ENCODE measurements at places on chromosomes 12 and 14.

DNA sequence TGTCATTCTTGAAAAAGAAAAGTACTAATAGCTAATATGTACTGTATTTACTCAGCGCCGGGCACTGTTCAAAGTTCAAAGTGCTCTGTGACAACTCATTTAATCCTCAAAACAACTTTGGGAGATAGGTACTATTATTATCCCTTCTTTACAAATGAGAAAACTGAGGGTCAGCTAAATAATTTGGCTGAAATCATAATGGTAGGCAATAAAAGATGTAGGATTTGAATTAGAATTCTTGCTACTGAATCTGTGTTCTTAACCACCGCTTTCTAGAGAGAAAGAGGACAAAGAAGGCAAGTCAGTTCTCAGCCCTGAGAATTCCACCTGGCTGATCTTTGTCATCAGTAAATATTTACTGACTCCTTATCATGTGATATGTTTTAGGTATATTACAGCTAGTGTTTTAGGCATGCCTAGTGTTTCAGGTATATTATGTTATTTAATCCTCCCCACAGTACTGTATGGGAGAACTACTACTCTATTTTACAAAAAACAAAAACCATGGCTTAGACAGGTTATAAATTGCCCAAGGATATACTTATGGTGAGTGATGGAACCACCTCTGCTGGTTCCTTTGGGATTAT, 205.7 kb upstream of the GZMB start:
- no peak for DNase-seq

DNA sequence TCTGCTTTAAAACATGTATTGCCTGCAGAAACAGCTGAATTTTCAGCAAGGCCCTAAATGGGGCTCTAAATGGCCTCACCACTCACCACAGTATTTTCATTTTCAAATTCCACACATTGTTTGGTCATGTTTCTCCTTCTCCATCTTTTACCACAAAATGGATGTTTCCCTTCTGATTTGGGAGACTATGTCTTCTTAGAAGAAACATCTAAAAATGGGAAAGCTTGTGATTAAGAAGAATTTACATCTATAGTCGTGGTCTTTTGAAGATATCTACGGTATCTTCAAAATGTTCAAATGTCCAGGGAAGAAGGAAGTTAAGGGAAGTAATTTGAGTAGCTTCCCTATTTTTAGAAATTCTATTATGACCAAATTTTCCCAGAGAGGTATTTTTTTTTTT, 20.7 kb upstream of the TUBA1C start:
- no peak for DNase-seq

DNA sequence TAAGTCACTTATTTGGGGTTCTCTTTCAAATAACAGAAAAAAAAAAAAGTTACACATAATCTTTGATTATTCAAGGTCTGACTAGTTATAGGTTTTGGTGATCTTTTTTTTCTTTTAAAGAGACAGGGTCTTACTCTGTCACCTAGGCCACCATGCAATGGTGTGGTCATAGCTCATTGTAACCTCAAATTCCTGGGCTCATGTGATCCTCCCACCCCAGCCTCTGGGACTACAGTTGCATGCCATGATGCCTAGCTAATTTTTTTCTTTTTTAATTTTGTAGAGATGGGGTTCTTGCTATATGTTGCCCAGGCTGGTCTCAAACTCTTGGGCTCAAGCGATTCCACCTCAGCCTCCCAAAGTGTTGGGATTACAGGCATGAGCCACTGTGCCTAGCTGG, 56.5 kb upstream of the CFL2 start:
- no peak for DNase-seq

- no peak for DNase-seq
These were observed 332.6 kb downstream of the GLT1D1 start for GRCh38 chr12:129185855-129186254.

GRCh38 chr12:116624516-116624915, 65.3 kb downstream of the MAP1LC3B2 start:
- no peak for DNase-seq

DNA sequence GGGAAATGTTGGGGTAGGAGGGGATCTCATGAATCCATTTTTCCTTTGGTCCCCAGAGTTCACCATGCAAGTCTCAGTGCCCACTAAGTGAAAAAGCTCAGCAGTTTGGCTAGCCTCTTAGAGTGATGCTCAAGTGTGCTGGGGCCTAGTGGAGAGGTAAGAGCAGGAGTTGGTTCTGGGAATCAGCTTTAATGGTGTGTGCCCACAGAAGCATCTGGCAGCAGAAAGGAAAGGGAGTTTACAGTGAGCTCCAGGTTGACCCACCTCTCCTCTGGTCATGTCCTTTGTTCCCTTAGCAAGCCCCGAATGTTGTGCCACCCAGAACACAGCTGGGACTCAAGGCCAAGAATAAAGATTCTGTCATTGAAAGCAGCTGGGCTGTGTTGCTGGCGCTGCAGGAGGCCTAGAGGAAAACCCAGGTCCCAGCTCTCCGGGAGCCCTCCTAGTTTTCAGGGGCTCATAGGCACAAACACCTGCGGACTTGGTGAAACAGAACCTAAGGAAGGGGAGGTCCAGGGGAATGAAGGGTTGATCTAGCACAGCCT, 320.8 kb downstream of the ZFP36L1 start:
- no peak for DNase-seq

DNA sequence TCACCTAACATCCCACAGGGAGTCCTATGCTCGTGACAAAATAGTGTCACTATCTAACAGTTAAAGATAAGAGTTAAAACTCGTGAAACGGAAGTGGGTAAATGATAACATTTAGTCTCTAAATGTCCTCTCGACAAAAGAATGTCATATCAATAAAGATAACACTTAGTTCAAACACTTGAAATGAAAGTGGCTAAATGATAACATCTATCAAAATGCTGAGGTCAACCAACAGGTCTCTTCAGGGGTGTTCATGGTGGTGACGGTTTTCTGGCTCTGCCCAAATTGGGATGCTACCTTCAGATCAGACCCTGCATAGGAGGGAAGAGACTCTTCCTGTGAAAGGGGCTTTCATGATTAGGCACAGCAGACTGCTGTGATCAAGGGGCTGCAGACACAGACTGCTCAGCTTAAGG, 22.1 kb downstream of the IL26 start:
- DNase-seq: no peak

GRCh38 chr14:70955543-70956480, 48.6 kb downstream of the PCNX1 start:
- no peak for DNase-seq

Measured in activated CD8-positive, alpha-beta memory T cell treated with anti-CD3 and anti-CD28 coated beads for 24 hours (primary cell).